Activated naive CD8-positive, alpha-beta T cell treated with anti-CD3 and anti-CD28 coated beads for 36 hours (primary cell): ENCODE measurements at places on chromosomes 13 and 19. TPM values are rescaled to one million over a fixed set of nuclear protein-coding genes. Genes with fewer than 3 reads are reported as not detected.

FPR2 gene
- not detected for total RNA-seq

IZUMO2 gene
- total RNA-seq = not detected

FAM174C gene
- 101 TPM for total RNA-seq

DCT gene
- 0.16 TPM for total RNA-seq

PPFIA3 gene
- 4.3 TPM for total RNA-seq

VSTM2B gene
- total RNA-seq = not detected

CGB3 gene
- total RNA-seq = not detected

CAPN12 gene
- 3.8 TPM for total RNA-seq

CYP4F2 gene
- total RNA-seq = 0.14 TPM

NCCRP1 gene
- total RNA-seq = not detected

MATK gene
- total RNA-seq = 33.8 TPM

TYROBP gene
- total RNA-seq = not detected

LILRA5 gene
- total RNA-seq = not detected

SLC5A5 gene
- total RNA-seq = 1.5 TPM

GJA3 gene
- 1.0 TPM for total RNA-seq

CYP4F11 gene
- total RNA-seq = not detected

MAMSTR gene
- 0.41 TPM for total RNA-seq

UGGT2 gene
- not detected for total RNA-seq

DMKN gene
- total RNA-seq = 1.4 TPM

KCNRG gene
- 0.37 TPM for total RNA-seq

TUBA3C gene
- total RNA-seq = not detected

GPATCH1 gene
- 10.6 TPM for total RNA-seq
